Large intestine (tissue), 12 donors: ENCODE measurements at places on chromosomes 13 and 19.
A peak's percentile ranks its signal among the peaks of the same experiment; 100 is the strongest.

DNA sequence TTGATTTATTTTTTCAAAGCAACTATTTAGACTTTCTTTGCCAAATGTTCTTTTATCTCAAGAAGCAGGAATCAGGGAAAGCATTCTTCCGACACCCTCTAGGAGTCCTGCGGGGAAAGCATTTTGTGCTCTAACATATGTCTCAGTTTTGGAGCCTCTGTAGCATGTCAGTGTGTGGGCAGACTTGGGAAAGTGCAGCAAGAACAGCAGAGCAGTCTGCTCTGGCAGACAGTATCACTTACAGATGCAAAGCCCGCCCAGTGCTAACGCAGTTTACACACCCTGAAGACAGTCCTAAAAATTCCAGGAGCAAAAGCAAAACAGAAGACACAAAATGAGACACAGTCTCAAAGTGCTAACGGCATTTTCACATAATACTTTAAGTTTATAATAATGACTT, 393.5 kb downstream of the KLF12 start:
- DNase-seq = no peak

DNA sequence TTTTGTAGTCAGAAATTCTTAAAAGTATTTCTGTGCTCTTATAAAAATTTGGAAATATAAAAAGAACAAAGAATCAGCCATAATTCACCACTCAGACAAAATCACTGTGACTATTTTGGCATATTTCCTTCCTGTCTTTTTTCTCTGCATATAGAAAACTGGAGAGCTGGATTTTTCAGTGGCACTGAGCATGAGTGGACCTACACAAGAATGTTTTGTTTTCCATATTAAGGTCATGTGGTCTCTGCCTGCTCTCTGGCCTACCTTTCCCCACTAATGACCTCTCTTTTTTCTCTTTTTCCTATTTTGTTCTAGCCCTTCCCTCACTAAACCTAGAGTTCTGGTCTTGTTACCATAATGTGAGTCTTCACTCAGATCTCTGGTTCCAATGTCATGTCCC, 17.6 kb upstream of the USP12 start:
- no peak for DNase-seq

- peak; percentile 79 for DNase-seq
These were observed 44.5 kb downstream of the RFX2 start for GRCh38 chr19:6065685-6066374.

DNA sequence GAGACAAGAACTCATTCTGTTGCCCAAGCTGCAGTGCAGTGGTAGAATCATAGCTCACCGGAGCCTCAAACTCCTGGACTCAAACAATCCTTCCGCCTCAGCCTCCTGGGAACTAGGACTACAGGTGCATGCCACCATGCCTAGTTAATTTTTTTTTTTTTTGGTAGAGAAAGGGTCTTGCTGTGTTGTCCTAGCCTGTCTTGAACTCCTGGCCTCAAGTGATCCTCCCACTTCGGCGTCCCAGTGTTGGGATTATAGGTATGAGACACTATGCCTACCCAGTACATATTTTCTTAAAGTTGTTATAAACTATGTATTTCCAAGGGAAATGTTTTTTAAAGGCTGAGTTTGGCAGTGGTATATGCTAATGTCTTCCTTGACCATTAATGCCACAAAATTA, 412.6 kb downstream of the KLF12 start:
- DNase-seq = no peak

DNA sequence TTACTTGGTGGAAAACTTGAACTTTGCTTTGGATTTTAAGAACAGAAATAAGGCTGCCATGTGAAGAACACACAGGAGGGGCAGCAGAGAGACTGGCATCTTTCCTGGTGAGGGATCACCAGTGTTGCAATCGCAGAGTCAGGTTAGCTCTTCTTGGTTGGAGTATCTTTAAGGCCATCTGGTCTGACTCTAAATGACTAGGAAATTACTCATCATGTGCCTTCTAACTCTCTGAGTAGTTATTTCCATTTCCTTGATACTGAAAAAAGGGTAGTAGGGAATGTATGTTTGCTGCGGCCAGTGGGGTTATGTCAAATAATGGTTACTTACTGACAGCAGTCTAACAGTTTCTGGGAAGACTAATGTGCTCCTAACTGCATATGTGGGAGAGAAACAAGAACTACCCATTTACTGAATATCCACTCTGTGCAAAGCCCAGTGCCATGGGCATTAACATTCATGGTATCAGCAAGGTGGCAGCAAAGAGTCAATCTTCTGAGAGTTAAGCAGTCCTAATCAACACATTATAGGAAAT, 122.1 kb downstream of the COG6 start:
- DNase-seq = no peak

- no peak for DNase-seq
These were observed 4.8 kb upstream of the SDHAF1 start for GRCh38 chr19:35990156-35990555.

- peak; percentile 30 for DNase-seq
These were observed 25.3 kb downstream of the POMP start for GRCh38 chr13:28684257-28684656.

DNA sequence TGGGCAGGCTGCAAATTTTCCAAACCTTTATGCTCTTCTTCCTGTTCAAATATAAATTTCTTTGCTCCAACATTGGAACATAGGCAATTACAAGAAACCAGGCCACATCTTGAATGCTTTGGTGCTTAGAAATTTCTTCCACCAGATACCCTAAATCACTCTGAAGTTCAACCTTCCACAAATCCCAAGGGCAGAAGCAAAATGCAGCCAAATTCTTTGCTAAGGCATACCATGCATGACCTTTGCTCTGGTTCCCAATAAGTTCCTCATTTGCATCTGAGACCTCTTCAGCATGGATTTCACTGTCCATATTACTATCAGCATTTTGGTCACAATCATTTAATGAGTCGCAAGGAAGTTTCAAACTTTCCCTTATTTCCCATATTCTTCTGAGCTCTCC, 130.9 kb downstream of the DIAPH3 start:
- DNase-seq = no peak

GRCh38 chr13:94602467-94602866, 810 bp downstream of the GPR180 start:
- no peak for DNase-seq

DNA sequence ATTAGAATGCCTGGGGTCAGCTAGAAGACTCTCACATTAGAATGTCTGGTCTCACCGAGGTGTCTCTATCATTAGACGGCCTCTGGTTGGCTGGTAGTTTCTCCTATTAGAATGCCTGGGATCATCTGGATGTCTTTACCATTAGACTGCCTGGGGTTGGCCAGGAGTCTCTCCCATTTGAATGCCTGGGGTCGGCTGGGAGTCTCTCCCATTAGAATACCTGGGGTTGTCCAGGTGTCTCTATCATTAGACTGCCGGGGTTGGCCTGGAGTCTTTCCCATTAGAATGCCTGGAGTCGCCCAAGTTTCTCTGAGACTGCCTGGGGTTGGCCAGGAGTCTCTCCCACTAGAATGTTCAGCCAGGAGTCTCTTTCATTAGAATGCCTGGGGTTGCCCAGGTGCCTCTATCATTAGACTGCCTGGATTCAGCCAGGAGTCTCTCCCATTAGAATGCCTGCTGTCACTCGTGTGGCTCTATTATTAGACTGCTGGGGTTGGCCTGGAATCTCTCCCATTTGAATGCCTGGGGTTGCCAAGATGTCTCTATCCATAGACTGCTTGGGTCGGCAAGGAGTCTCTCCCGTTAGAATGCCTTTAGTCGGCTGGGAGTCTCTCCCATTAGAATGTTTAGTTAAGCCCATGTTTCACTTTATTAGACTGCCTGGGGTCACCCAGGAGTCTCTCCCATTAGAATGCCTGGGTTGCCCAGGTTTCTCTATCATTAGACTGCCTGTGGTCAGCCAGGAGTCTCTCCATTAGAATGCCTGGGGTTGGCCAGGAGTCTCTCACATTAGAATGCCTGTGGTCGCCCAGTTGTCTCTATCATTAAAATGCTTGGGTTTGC, 1467.8 kb downstream of the UQCRFS1 start:
- DNase-seq = no peak

DNA sequence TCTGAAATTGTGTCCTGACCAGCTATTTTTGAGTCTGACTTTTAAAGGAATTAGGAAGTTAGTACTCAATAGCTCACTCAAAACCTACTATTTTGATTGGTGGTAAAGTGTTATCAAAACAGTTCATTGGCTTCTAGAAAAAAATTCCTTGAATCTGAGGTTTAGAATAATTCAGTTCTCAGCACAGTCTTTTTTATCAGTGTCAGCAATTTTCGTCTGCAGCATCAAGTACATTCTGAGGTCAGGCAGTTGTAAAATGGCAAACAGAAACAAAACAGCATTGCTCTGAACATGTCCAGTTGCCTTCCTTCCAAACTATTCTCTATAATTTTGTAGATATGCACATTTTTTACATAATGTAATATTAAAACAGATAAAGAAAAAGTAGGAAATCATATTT, 1644.1 kb downstream of the SLITRK5 start:
- DNase-seq = no peak

GRCh38 chr13:110350049-110350448, 43.0 kb downstream of the COL4A2 start:
- DNase-seq = no peak

DNA sequence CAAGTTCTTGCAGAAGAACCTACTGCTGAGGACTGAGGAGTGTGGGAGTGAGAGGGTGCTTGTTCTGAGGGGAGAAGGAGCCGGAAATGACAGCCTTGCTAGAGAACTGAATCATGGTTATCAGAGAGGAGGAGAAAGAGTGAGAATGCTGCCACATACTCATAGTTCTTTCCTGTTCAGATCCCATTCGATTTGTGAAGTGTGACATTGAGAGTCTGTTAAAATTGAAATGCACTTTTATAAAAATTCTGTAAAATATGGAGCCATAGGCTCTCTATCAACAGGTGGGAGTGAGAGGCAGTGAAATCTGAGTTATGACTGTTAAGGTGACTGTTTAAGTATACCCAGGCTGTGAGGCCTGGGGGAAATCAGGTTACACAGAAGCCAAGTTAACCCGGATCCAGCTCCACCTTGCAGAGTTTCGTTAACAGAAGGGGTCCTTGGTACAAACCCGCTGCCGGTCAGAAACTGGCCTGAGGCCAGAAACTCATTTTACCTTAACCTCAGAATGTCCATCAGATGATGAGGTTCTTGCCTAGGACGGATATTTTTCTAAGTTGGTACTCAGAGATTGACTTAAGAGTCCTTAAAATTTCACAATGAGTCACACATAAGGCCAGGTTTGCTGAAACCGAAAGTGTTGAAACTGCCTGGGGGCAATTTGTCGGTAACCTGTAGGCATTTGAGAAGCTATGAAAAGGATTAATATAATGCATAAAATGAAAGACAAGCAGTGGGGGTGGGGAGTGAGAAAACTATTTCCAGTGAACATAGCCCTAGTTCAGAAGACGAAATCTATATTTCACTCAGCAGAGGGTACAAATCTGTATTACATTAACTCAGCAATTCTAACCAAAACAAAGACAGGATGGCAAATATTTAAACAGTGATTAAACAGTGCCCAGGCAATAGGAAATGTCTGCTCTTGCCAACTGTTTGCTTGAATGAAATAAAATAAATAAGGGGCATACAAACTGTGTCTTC, 350.5 kb downstream of the KCNRG start:
- no peak for DNase-seq

- DNase-seq = peak; percentile 74
These were observed 38.4 kb downstream of the ACTN4 start for GRCh38 chr19:38685666-38686529.

DNA sequence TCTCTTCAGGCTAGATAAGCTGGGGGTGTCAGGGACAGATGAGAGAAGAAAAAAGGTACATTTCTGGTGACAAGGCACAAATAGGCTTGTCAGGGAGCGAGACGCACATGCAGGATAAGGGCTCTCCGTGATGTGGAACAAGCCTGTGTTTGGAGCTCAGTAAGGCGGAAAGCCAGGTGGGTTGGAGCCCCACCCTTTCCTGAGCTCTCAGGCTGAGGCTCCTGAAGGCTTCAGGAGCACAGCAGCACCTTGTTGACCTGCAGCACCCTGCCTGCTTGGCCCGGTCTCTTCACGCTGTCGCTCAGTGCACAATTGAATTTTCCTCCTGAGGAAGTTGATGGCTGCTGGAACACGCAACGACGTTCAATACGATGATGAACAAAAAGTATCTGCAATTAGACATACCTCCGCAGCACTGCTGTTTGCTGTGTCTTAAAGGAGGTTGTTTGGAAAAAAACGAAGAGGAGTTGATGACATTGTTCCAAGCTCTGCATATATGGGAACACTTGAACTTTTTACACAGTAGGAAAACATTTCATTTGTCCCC, 29.3 kb downstream of the SERP2 start:
- peak; percentile 30 for DNase-seq

DNA sequence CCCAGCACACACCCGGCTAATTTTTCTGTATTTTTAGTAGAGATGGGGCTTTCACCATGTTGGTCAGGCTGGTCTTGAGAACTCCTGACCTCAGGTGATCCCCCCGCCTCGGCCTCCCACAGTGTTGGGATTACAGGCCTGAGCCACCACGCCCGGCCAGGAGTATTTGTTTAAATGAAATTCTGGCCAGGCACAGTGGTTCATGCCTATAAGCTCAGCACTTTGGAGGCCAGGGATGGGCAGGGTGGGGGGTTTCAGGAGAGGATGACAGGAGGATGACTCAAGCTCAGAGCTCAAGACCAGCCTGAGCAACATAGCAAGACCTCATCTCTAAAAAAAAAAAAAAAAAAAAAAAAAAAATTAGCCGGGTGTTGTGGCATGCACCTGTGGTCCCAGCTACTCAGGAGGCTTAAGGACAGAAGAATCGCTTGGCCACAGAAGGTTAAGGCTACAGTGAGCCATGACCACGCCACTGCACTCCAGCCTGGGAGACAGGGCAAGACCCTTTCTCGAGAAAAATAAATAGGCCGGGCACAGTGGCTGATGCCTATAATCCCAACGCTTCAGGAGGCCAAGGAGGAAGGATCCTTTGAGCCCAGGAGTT, 8.2 kb upstream of the DHDH start:
- no peak for DNase-seq

GRCh38 chr19:38433268-38433733, at the start of gene RYR1:
RYR1 (plus strand) TSS chr19:38433691; CDS start chr19:38433830, 139 bp downstream.
- no peak for DNase-seq

GRCh38 chr19:48671446-48671995, 1.3 kb downstream of the NTN5 start:
- no peak for DNase-seq

- no peak for DNase-seq
These were observed 123.6 kb downstream of the PCDH9 start for GRCh38 chr13:67106502-67107057.

DNA sequence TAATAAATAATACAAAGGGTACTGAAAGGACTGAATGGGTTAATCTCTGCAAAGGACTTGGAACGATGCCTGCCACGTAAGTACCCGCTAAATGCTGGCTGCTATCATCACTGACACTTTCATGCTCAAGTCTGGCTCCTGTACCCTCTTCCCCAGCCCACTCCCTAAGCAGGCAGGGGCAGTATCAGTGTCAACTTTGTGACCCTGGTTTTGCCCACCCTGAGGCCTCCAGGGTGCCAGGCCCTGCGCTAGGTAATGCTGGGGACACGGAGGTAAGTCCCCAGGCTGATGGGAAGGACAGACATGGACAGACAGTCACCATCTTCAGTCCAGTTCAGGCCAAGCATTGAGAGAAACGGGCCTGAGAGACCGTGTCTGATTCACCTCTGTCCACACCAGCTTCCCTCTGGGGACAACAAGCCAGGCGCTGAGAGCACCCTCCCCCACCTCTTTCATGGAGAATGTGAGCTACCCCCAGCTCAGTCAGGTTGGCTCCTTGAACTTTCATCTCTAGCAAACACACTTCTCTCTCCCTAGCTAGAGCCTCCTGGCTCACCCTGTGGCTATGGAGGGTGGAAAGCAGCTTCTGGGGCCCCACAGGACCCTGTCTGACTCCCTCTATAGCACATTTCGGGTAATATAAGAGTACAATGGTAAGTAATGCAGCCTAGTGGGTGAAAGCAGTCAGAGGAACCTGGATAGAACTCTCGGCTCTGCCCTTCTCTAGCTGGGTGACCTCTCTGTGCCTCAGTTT, 800 bp downstream of the ETFB start:
- peak; percentile 81 for DNase-seq
